GM04503 (cell line): ENCODE measurements at places on chromosomes 2 and 18.
A peak's percentile ranks its signal among the peaks of the same experiment; 100 is the strongest.

DNA sequence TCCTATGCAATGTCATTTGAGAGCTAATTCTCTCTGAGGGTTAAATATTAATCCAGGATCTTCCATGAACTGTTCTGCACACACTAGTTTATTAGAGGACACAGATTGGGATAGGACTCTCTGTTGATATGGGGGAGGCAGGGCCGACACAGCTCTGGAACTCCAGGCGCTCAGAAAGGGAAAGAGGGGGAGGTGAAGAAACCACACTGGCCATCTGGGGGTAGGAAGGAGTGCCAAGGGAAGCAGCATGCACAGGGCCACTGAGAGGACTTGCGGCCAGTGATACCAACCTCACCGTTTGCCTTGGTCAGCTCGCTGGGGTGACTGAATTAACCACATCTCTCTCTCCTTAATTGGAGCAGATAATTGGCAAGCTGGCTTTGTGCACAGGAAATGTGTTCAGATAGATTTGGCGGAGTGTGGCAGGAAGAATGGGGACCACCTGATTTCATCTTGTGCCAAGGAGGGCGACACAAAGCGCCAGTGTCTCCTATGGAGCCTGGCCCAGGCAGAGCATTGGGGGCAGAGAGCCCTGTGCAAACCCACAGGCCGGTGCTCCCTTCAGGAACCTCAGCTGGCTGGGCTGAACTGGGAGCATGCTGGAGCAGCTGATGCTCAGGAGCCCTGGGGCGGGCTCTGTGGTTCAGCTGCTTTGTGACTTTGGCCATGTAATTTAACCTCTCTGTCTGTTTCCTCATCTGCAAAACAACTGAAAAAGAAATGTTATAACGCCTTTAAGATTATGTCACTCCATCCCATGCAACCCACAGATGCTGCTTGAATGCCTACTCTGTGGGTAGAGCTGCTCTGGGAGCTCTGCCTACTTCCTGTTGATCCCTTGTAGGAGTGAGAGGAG, 114.7 kb upstream of the STON1 start:
- DNase-seq = peak; percentile 53

- DNase-seq = no peak
These were observed 657.5 kb upstream of the CDH7 start for GRCh38 chr18:65093346-65093745.

- DNase-seq = no peak
These were observed 488.6 kb downstream of the CPS1 start for GRCh38 chr2:211045025-211045424.

- DNase-seq = no peak
These were observed 548.0 kb downstream of the IRS1 start for GRCh38 chr2:226251661-226252060.

DNA sequence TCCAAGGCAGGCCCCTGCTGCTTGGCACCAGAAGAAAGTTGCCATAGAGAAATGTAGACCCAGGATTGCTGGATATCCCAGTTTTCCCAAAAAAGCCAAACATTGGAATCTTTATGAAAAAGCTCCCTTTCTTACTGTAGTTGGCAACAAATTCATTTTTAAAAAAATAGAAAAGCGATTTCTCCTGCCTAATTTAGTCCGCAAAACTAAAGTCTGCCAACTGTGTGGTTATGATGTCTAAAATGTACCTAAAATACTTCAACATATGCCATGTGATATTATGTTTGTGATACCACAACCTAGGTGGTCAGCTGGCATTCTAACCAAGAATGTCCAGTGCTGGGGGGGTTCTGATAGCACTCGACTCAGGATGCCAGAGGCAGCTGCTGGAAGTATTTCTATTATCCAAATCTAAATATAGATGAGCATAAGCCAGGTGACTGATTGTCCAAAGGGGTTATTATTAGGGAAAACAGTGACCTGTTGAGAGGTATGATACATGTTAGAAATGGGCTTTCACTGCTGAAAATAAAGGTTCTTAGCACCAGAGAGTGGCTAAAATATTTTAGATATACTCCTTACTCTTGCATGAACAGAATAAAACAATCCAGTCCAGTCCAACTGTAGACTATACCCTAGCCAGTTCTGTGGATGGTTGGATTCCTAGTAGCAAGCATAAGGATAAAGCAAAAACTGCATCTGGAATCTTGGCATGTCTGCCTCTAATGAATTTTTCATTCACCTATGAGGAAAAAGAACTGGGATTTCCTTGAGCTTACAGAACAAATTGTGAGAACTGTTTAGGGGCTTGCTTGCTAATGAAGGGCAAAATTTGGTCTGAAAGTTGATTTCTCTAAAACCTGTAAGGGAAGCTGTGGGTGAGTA, 101.7 kb downstream of the STK39 start:
- no peak for DNase-seq

DNA sequence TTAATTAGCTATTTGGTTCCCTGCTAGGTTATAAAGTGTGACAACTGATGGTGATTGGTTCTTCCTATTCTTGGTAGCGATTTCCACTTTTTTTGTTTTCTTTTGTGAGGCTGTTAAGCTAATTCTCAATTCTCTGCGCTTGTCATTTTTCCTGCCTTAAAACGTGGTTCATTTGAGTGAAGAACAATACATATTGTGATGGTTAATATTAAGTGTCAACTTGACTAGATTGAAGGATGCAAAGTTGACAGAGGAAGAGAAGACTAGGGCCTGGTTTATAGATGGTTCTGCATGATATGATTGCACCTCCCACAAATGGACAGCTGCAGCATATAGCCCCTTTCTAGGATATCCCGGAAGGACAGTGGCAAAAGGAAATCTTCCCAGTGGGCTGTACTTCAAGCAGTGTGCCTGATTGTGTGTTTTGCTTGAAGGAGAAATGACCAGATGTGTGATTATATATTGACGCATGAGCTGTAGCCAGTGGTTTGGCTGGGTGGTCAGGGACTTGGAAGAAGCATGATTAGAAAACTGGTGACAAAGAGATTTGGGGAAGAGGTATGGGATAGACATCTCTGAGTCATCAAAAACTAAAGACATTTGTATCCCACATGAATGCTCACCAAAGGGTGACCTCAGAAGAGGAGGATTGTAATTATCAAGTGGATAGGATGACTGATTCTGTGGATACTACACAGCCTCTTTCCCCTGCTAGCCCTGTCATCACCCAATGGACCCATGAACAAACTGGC, 39.4 kb upstream of the ZNF804A start:
- DNase-seq = no peak

- DNase-seq = no peak
These were observed 30.1 kb downstream of the ARHGAP28 start for GRCh38 chr18:6759579-6759978.

- DNase-seq = no peak
These were observed 97.6 kb downstream of the SPTBN1 start for GRCh38 chr2:54553775-54554174.

- DNase-seq = no peak
These were observed 110.0 kb upstream of the GCFC2 start for GRCh38 chr2:75820693-75821092.

DNA sequence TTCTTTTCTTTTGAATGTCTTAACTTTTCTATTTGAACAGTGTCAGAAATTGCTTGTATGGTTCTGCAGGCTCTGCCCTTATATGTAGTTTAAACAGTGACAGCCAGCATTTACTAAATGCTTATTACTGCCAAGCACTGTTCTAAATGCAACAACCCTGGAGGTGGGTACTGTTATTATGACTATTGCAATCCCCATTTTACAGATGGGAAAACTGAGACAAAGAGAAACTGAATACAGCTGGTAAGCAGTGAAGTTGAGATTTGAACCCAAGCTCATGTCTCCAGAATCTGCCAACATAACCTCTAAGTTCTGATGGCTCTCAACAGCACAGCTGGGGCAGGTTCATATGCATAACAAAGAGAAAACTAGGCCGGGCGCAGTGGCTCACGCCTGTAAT, 105.7 kb upstream of the GATA6 start:
- no peak for DNase-seq

GRCh38 chr2:120926463-120927264, 191.0 kb downstream of the GLI2 start:
- DNase-seq = no peak

DNA sequence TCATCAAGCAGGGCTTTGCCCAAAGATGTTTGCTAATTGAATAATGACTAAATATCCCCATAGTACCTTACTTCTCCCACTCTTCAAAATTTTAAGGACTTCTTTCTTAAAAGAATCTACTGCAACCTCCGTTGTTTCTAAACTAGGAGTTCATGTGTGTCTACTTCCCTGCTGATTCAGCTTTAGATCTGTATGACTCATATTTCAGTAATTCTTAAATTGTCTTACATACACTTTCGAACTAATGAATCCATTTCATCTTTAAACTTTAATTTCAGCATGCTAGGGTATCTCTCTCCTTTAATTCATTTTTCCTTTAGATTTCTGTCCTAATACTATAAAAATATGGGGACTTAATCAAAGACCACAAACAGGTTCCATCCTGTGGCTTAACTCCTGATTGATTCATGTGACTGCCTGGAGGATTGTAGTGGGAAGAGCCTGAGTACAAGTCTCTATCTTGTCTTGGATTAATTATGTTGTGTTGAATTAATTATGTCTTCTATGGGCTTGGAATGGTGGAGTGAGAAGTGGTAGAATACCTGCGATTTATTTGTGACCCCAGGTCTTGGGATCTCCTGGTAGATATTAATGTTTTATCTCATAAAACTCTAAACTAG, 24.9 kb upstream of the COL5A2 start:
- no peak for DNase-seq

DNA sequence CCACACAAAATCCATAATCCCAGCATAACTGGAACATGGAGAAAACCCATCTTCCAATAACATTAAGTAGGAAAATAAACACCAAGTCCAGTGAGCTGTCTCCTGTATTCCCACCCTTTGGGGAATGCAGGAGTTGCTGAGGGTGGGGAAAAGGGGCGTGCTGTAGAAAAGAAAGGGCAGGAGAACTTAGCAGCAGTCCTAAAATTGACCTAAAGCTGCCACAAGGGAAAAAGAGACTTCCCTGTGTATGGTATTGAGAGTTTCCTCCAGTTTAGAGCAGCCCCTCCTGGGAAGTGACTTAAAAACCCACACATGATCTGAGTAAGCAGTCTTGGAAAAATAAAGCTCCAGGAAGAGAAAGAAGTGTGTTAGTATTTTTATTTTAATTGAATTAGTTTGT, 428.8 kb downstream of the THSD7B start:
- no peak for DNase-seq

- no peak for DNase-seq
These were observed 2.6 kb downstream of the ADCYAP1 start for GRCh38 chr18:907115-907884.

GRCh38 chr18:36188916-36189315, 1.6 kb downstream of the MOCOS start:
- no peak for DNase-seq

DNA sequence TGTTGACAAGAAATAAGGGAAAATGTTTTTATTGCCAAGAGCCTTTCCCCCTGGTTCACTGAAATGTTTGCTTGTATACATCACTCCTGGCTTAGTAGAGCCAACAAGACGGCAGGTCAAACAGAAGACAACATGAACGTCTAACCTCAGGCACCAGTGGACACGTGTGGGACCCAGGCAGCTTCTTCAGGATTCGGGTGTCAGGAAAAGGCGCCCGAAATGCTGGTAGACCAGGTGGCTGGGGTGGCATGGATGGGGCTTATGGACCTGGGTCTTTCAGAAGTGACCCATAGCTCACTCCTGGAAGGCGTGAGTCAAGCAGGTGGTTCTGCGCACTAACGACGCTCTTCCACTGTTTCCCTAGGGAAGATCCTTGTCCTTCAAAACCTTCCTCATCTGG, 23.3 kb upstream of the NFATC1 start:
- no peak for DNase-seq

DNA sequence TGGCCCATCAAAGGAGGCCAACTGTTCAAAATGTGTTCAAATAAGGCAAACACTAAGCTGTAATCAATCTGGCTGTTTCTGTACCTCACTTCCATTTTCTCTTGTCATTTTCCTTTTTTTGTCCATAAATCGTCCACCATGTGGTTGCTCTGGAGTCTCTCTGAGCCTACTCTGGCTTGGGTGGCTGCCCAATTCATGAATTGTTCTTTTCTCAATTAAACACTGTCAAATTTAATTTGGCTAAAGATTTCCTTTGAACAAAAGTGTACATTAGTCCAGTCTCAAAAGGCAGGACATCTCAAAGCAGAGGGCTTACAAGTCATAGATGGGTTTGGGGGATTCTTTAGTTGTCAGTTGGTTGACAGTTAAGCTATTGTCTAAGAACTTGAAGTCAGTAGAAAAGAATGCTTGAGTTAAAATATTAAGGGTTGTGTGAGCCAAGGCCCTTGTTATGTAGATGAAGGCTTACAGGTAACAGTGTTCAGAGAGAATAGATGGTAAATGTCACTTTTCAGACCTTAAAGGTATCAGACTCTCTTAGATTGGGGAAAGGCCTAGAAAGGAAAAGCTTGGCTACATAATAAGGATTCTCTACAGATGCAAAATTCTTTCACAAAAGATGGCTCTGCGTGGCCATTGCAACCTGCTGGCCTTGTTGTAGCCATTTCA, 831.2 kb upstream of the CDH2 start:
- DNase-seq = no peak

- DNase-seq = no peak
These were observed 1280.6 kb upstream of the NRXN1 start for GRCh38 chr2:52312486-52312885.

- DNase-seq = no peak
These were observed 58.9 kb downstream of the TRAPPC8 start for GRCh38 chr18:31884020-31884419.

- DNase-seq = no peak
These were observed 342.6 kb upstream of the KLHL29 start for GRCh38 chr2:23042216-23042906.

GRCh38 chr18:70384181-70384790, 95.4 kb downstream of the SOCS6 start:
- peak; percentile 67 for DNase-seq

- no peak for DNase-seq
These were observed 30.0 kb upstream of the KLHL14 start for GRCh38 chr18:32802591-32803451.

DNA sequence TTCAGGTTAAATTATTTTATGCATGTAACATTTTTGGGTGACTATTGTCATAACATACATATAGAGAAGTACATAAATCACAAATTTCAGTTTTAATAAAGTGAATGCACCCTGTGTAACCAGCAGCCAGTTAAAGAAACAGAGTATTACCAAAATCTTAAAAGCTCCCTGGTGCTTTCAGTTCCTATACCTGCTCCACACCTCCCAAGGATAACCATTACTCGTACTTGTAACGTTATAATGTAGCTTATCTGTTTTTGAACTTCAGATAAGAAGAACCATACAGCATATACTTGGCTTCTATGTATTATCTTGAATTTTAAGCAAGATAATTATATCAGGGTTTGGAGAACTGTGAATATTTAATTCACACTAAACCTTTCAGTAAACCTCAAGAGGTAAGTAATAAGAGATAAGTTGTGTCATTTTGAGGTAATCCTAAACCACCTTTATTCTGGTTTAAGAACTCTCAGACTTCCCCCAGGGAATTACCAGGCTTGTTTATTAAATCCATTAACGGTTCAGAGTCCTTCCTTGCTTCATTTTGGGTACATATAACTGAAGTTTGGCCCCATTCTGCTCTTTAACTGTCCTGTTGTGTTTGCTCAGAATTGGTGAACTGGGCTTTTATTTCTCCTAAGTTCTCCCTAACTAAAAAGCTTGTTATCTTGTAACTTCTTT, 58.6 kb downstream of the LCLAT1 start:
- no peak for DNase-seq

- peak; percentile 27 for DNase-seq
These were observed 49.3 kb upstream of the RAB6D start for GRCh38 chr2:131413148-131413747.

GRCh38 chr18:62938487-62938886, 223.1 kb downstream of the PHLPP1 start:
- no peak for DNase-seq
